Hematopoietic multipotent progenitor cell treated with erythropoietin and hydrocortisone succinate and interleukin-3 and kit ligand, for 4 days (in vitro differentiated cells): ENCODE measurements at places on chromosomes 11 and 22.

DNA sequence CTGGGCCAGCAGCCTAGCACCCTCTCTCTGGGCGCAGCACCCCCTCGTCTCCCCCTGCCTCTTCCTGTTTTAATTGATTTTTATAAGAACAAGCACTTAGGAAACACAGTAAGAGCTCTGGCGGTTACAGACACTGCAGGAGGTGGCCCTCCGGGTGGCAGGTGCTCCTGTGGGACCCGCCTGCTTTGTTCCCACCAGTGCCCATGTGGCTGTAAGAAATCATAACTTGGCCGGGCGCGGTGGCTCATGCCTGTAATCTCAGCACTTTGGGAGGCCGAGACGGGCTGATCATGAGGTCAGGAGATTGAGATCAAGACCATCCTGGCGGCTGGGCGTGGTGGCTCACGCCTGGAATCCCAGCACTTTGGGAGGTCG, 18.4 kb downstream of the TSPAN4 start:
- no peak for DNase-seq

DNA sequence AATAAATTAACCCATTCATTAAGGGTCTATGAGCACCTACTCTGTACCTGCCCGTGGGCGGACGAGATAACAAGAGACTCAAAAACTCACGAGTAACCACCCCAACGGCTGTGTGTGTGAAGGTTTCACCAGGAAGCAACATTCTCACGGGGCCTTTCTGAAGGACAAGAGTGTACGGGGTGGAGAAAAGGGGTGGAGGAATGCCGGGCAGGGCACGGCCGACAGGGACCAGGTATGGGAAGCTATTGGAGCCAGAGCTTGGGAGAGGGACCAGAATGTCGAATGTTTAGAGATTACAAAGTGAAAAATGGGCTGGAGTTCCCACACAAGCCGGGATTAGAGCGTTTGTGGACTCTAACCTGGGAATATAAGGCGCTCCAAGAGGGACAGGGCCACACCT, 1.6 kb downstream of the KMT5B start:
- DNase-seq: no peak

DNA sequence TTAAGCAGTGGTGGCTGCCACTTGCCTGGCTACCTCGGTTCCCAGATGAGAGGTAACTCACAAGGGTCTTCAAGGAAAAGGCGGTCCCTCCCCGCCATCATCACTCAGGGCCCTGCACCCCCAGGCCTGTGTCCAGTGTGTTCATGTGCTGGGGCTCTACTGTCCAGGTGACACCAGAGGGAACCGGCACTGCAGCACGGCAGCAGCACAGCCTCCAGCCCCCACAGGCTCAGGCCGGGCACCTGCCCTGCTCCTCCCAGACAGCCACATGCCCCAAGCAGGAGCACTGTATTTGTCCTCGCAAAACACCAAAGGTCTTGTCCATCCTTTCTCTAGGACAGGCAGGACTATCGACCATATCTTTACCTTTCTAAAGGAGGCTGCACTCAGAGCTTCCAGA, 982.1 kb downstream of the NTM start:
- DNase-seq: no peak

DNA sequence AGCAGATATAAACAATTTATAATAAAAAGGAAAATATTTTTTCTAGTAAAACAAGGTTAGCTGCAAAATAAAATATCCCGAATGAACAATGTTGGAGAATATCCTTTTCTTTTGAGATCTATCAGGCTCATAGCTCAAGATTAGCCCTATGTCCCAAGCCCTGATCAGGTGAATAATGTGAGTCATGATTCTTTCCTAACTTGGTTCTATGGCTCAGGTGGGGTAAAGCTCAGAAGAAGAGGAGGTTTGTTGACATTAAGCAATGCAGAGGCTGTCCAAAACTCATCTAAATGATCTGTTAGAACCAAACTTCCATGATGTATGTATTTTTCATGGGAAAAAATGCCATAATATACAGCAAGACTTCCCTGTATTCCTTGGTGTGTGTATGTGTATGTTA, 86.1 kb downstream of the TRIM44 start:
- no peak for DNase-seq

DNA sequence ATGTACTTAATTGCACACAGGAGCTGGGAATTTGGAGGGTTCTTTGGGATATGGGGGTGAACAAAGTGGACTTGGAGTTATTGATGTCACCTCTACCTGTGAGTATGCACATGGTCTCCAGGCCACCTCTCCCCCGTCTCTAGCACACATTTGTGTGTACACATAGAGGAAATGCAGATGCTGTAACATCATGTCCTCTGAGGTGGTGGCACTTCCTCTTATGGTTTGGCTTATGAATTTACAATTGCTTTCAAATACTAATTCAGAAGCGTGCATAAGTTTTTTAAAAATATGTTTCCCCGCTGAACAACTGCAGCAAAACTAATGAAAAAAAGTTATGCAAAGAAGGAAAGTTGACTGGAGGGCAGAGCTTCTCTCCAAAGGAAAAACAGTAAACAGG, 152.0 kb upstream of the TENM4 start:
- peak; percentile 3 for DNase-seq

DNA sequence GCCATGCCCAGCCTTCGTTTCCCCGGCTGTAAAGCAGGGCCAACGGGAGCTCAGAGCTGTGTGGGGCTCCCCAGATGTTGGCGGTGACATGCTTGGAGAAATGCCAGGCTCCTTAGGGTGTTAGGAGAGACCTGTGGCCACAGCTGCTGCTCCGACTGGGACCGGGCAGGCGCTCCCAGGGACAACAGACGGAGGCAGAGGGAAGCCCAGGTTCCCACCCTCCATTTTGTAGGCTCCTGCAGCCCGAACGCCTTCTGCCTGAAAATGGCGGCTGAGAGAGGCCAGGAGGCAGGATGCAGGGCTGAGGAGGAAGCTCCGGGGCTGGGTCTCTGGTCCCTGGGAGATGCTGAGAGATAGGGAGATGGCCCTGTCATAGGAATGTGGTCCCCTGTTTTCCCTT, 10.0 kb downstream of the CD6 start:
- DNase-seq: no peak

GRCh38 chr11:61899146-61899841, 7.9 kb upstream of the FADS3 start:
- DNase-seq: peak; percentile 94
